ENCODE measurements at places on chromosomes 2 and 18.

DNA sequence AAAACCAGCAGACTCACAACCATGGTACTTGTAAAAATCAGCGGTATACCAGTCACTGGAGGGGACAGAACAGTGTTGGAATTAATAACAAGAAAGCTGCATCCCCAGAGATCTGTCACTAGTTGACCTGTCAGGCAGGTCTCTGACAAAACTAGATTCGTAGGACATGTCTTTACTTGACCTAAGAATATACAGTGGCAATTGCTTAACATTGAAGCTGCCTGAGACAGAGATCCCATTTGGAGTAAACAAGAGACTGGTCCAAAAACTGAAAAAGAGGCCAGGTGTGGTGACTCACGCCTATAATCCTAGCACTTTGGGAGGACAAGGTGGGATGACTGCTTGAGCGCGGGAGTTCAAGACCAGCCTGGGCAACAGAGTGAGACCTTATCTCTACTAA, 7.2 kb upstream of the SS18 start:
- no peak for DNase-seq

GRCh38 chr2:70766357-70767078, 1.5 kb downstream of the ADD2 start:
- no peak for DNase-seq

GRCh38 chr2:231617059-231617926, 24.6 kb downstream of the TEX44 start:
- DNase-seq, result no peak

GRCh38 chr2:218016810-218017209, 14.0 kb upstream of the TNS1 start:
- no peak for DNase-seq

- no peak for DNase-seq
Measured at GRCh38 chr2:184452907-184453306, 145.4 kb upstream of the ZNF804A start.

GRCh38 chr18:63373161-63373560, 6.2 kb upstream of the KDSR start:
- DNase-seq, result no peak

GRCh38 chr2:151774506-151774905, 40.2 kb upstream of the NEB start:
- no peak for DNase-seq

DNA sequence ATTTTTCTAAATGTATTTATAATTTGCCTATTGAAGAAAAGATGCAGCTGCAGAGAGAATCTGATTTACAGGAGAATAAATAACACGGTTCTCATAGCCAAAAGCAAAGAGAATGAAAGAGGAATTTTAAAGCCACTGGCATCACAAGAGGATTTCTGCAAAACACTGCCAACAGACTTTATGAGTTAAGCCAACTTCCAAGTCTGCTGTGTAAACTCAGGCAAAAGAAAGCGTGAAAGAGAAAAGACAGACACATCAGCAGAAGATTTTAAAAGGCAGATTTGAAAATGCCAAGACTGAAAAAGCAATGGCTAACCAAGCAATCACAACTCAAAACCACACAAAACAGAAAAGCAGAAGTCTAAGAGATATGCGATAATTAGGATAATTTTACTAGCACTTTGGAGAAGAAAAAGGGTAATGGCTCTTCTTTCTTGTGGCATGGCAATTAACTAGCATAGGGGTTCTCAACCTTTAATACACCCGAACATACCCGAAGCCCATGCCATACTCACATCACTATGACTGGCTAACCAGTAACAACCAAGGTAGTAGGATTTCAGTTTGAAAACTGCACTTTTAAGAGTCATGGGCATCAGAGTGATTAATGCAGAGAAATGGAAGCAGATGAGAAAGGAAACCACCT, 4.9 kb downstream of the DARS1 start:
- DNase-seq, result no peak

- no peak for DNase-seq
Measured at GRCh38 chr2:106296182-106296815, 102.2 kb upstream of the UXS1 start.

DNA sequence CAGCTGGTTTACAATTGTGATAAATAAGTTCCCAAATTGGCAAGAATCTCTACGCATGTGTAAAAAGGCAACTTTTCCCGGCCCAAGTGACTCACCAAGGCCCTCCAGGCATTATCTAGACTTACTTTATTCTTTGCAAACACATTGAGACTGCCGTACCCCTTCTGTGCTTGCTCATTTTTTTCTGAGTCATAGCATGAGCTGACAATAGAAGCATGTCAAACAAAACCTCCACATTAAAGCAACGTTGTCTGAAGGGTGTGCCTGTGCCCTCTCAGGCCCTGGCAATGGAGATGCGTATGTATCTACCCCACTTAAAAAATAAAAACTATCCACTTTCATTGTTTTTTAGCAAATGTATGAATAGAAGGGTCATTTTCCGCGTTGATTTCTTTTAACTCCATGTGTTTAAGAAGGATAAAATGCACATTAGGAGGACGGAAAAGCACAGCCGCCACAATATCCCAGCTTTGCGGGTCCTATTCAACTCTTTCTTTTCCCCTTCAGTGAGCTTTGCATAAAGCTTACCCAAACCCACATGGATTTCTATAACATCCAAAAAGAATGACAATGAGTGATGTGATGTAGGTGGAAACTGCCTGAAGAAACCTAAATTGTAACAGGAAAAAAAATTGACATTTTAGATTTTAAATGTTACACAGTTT, 298.2 kb downstream of the CDCA7 start:
- DNase-seq, result no peak

DNA sequence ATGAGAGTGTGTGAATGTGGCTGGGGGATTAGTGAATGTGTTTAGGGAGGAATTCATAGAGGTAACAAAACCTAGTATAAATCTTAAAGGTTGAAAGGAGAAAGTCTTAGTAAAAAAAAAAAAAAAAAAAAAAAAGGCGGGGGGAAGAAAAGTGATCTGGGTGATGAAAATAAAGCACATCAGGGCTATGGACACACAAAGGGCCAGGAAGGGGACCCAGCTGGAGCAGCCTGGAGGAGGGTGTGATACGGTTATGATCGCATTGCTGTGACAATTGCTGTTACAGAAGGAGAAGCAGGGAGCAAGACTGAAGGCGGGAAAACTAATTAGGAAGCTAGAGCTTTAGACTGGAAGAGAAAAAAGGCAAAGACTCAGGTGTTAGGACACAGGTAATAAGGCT, 85.4 kb downstream of the DLGAP1 start:
- no peak for DNase-seq

DNA sequence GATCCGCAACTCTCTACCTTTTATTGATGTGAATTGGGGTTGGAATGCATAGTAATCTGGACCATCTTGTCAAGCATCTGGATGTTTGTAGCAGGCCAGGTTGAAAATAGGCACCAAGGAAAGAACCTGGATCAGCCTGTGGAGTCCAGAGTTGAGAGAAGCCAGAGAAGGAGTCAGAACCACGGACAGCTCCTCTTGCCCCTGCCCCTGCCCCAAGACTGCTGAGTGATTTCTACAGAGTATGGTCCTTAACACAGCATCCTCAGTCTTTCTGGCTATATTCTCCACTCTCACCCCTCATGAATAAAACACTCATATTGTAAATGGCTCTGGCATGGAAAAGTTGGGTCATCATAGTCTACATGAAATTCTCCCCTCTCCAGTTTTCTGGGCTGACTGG, 154.6 kb downstream of the LOXHD1 start:
- peak; percentile 8 for DNase-seq

DNA sequence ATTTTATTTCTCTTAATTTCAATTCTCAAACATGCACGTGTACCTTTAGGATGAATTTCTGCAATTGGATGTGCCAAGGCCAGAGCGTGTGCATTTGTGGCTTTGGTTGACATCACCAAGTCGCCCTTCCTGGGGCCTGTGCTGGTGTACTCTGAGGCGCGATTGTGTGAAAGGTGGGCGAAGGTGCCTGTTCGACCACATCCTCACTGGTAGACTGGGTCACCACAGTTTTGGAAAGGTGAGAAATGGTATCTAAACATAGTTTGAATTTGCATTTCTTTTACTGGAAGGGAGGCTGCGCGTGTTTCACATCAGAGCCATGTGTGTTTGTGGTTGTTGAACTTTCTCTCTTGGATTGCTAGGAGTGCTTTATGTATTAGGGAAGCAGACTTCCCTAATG, 89.8 kb downstream of the LDLRAD4 start:
- DNase-seq, result peak; percentile 29

- no peak for DNase-seq
Measured at GRCh38 chr18:59792353-59792752, 95.1 kb upstream of the CCBE1 start.

GRCh38 chr2:174577967-174578589, 19.5 kb downstream of the WIPF1 start:
- DNase-seq, result peak; percentile 56

- DNase-seq, result no peak
Measured at GRCh38 chr2:7270011-7270431, 352.8 kb downstream of the RNF144A start.

GRCh38 chr18:57436191-57436964, 1.2 kb downstream of the ONECUT2 start:
- DNase-seq, result no peak

DNA sequence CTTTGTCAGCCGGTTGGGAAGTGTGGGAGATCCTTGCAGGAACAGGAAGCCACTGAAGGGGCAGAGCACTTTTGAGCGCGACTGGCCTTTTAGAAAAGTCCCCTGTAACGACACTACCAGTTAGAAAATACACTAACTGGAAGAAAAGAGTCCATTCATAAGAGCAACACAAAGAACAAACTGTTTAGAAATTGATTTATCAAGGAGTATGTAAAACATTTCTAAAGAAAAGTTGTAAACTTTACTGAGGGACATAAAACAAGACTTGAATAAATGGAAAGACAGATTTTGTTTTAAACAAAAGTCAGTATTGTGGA, 29.8 kb upstream of the POMC start:
- DNase-seq, result no peak

DNA sequence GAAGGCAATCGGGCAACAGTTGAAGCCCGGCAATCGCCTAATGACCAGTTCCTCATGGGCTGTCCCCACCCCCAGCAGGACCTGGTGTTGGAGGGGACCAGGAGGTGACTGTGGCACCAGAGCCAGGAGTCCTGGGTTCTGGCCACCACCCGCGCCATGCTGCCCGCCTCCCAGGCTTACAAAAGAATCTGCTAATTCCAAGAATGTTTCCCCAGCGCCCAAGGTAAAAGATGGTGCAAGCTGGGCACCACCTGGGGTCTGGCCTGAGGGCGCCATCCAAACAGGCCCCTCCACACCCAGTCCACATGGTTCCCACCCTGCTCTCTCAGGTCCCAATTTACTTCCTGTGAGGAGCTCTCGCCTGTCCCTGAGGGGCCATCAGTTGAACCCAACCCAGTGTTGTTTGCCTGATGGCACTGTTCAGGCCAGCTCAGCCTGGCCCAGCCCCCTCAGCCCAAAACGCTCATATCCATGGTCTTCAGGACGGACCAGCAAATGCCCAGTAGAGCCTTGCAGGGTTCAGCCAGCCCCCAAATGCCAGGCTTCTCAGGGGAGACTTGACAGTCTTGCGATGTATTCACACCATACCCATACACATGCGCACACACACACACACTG, 5.1 kb downstream of the SDC1 start:
- DNase-seq, result no peak

DNA sequence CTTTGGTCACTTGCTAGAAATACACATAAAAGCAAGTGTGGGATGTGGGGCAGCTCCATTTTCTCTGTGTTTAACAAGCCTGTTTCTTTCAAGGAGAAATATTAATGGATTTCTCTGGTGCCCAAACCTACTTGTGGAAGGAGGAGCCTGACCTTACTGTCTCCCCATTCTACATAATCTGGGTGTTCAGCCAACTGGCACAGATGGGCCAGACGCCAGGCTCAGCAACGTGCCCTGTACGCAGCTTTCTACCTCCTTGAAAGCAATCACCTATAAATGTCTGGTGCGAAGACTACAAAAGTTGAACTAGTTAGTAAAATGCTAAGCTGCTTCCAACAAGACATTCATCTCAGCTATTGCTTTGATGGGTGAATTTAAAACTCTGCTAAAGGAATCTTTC, 33.2 kb upstream of the MYO3B start:
- no peak for DNase-seq

DNA sequence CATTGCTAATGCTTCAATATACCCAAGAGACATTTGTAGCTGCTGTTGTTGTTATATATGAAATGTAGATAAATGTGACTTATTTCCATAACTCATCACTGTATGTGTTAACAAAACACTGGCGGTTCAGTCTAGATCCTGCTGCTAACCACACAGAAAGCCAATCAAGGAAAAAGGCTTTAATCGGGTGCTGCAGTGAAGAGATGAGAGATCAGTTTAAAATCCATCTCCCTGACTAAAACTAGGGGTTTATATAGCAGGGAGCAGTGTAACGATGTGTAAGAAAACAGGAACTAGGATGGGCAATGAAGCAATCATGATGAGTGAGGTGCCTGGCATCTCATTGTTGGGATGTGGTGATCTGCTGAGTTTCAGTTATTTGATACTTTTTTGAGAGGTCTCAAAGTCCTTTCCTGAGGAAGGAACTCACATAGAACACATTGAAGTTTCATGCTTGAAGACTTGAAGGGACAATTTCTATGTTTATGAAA, 677.7 kb upstream of the CDH7 start:
- DNase-seq, result no peak

GRCh38 chr2:20439193-20439475, 7.7 kb upstream of the RHOB start:
- DNase-seq, result no peak

DNA sequence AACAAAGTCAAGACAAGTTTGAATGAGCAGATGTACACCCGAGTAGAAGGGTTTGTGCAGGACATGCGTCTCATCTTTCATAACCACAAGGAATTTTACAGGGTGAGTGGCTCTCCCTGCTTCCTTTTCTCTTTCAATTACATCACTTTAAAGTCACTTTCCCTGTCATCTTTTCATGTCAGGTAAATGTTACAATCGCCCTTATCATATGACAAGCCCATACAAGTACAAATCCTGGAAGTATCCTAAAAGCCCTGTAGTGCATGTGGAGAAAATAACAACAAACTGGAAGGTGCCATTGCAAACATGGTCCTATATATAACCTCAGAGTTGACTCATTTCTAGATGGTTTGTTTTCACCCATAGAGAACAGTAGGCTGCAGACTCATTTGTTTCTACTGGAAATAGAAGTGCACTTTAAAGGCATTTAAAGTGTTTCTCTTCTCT, 126.0 kb downstream of the SP100 start:
- no peak for DNase-seq

DNA sequence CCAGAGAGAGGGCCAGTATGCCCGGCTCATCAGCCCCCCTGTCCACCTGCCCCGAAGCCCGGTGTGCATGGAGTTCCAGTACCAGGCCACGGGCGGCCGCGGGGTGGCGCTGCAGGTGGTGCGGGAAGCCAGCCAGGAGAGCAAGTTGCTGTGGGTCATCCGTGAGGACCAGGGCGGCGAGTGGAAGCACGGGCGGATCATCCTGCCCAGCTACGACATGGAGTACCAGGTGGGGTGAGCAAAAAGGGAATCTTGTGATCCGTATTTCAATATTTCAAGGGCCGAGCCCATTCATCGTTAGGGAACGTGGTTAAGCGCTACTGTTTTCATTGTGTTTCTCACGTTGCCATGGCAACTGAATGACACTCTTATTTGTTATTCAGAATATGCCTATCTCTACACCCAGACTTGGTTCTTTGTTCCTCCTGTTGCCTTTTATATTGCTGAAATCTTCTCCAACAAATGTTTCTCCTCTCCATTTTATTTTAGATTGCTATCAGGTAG, 81.5 kb downstream of the NRP2 start:
- peak; percentile 49 for DNase-seq

GRCh38 chr2:163659224-163659623, 76.6 kb downstream of the FIGN start:
- no peak for DNase-seq

Data from activated CD4-positive, alpha-beta T cell treated with anti-CD3 and anti-CD28 coated beads for 48 hours (primary cell).